ENCODE measurements at places on chromosomes 3 and 15.

GRCh38 chr3:112817797-112818196 is 28.9 kb downstream of the CD200R1L start:
- no peak for DNase-seq

DNA sequence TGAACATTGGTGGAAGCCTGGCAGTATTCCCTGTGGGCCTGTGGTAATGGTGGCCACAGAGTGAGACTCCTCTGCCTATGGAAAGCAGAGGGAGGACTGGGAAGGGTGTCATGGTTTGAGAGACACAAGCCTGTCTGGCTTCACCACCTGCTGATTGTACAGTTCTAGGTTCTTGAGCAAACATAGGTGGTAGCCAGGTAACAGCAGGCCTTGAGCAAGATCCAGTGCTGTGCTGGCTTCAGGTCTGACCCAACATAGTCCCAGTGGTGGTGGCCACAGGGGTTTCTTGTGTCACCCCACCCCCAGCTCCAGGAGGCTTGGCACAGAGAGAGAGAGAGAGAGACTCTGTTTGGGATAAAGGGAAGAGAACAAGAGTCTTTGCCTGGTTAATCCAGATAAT is 22.7 kb upstream of the KPNA4 start:
- no peak for DNase-seq

- no peak for DNase-seq
These were observed 11.7 kb upstream of the LHFPL4 start for GRCh38 chr3:9565316-9565715.

- no peak for DNase-seq
These were observed 10.2 kb downstream of the PLSCR5 start for GRCh38 chr3:146594843-146595482.

DNA sequence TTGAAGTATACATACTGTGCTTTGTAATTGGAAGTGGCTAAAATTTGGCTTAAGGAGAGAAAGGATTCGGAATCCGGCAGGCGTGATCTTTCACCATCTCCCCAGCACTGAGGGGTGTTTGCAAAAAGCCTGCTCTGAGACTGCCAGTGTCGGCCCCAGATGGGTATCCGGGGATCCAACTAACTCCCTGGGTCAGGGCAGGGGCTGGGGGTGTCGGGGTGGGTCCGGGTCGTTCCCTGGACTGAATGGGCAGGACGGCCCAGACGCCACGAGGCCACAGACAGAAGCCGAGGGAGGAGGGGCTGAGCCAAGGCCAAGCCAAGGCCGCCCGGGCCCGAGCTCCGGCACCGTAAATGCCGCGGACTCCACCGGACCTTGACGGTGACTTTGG is 349 bp downstream of the PPIB start:
- no peak for DNase-seq
